ENCODE measurements at places on chromosomes 16 and 17.

DNA sequence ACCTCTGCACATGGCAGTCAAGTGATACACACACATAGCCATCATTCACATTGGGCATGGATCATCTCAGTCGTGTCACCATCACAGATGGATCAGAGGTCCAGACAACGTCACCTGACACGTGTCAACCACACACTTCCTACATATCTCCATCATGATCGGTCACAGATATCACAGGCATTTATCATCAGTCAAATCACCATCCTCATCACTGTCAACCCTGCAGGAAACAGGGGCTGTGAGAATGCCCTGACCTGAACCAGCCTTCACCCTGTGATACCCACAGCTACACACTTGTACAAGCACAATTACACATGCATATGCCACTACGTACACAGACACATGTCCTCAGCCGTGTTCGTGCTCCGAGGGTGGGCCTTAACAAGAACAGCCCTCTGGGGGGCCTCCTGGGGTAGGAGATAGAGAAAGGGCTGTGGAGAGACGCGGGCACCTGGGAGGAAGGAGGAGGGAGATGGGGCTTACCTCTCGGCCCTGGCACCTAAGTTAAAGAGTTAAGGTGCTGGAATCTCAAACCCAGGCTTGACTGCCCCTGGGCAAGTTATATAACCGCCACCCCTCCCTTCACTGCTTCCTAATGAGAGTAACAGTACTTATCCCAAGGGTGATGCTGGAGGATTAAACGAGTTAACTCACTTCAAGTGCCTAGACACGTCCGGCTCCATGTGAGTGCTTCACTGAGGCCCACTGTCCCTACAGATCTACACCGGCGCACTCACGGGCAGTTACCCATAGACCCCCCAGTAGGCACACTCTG, 1.1 kb downstream of the SLC12A4 start:
- no peak for DNase-seq

GRCh38 chr17:39848600-39848999, 15.5 kb downstream of the IKZF3 start:
- no peak for DNase-seq

- no peak for DNase-seq
Measured at GRCh38 chr17:6901086-6901485, 69.6 kb upstream of the TEKT1 start.

GRCh38 chr17:17446666-17447155, 30.1 kb upstream of the MED9 start:
- no peak for DNase-seq

DNA sequence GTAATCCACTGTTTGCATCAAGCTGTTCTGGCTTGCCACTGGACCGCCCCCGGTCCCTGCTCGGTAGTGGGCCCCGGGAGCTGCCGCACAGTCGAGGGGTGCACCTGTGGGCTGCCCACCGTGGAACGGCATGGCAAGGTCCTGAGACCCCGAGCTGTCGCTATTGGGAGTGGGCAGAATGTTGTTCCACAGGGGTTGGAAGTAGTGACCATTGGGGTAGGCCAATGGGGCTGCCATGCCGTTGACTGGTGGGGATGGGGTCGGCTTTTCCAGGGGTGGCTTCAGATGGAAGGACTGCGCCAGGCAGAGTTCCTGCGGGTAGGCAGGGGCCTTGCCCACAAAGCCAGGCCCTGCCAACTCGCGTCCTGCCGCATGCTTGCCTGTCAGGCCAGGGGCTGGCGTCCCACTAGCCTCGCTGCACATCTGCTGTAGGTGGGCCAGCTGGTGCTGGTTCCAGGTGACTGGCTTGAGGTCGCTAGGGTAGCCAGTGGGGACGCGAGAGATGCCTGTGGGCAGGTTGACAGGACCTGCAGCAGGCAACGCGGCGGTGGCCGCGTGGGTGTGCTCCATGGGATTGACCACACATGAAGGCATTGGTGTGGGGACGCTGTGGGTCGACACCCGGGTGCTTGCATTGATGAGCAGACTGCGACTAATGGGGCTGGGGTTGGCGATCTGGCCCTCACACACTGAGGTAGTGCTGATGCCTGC, 14.8 kb downstream of the TRAF4 start:
- DNase-seq = no peak

GRCh38 chr16:72502594-72503005, 330.6 kb upstream of the PMFBP1 start:
- DNase-seq = no peak

DNA sequence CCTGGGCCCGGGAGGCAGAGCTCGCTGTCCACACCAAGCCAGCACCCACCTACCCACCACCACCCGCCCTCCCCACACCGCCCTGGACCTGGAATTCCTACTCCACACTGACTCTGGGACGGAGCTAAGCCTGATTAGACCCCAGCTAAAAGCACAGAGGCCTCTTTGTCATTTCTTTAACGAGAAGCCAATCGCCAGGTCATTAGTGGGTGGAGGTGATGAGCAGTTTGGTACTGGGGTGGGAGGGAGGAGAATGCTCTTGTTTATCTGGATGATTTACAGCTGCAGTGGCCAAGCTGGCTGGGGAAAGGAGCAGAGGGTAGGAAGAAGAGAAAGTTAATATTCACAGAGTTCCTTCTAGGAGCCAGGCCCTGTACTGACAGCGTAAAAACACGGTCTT, 6.0 kb upstream of the BHLHA9 start:
- no peak for DNase-seq

- DNase-seq = no peak
Measured at GRCh38 chr17:75030161-75030560, 16.6 kb downstream of the ATP5PD start.

GRCh38 chr17:82734987-82735866, at the start of gene FN3K:
FN3K (plus strand) TSS chr17:82735615; CDS start chr17:82735637, 22 bp downstream.
- DNase-seq = no peak

- DNase-seq = no peak
Measured at GRCh38 chr16:4016005-4016352, 100.3 kb downstream of the ADCY9 start.

DNA sequence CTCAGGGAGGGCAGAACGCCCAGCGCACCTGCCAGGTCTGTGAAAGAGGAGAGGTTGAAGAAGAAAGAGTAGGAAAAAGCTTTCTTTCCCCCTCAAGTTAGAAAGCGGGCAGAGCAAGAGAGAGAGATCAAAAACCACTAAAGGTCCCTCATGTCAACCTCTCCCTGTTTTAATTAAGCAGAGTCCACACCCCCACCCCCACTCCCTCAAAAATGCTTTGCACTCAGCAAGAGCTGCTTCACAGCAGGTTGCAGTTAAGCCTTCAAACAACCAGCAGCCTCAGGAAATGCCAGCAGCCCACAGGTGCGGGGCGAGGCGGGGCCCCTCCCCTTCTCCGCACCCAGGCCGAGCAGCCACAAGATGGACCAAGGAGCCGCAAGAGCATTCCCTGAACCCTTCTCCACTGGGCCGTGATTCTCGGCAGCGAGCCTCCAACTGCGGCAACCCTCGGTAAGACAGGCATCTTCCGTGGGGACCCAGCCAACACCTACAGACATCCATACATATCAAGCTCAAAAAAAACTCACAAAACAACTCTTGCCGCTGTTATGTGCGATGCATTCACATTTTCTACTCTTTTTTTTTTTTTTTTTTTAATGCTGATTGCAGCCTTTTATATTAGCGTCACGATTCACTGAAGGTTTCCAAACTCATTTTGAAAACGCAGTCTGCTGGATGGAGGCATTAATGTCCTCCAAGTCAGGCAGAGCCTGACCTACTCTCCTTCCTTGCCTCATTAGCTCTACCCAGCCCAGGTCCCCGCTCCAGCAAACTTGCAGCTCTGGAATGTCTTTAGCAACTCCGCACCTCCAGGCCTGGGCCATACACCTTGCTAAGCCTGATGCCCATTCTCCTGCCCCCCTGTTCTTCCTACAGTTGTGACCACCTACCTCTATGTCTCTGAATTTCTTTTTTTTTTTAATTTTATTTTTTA, 66.1 kb downstream of the AXIN2 start:
- no peak for DNase-seq

GRCh38 chr16:24139282-24139681, 116.9 kb upstream of the CACNG3 start:
- no peak for DNase-seq

DNA sequence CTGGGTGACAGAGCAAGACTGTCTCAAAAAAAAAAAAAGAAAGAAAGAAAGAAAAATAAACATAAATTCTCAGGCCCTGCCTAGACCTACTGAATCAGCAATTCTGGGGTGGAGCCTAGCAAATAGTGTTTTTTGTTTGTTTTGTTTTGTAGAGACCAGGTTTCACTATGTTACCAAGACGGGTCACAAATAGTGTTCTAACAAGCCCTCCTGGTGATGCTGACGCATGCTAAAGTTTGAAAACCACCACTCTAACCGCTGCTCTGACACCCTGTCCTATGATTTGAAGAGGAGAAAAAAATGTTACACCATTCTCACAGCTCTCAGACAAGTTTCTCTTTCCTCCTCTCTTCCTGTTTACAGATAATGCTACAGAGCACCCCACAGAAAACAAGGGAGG, 1.5 kb downstream of the MRPL10 start:
- DNase-seq = no peak

- DNase-seq = no peak
Measured at GRCh38 chr16:57016831-57017230, 27.5 kb downstream of the NLRC5 start.

GRCh38 chr16:22734368-22734767, 79.6 kb upstream of the HS3ST2 start:
- peak; percentile 21 for DNase-seq
